ENCODE measurements at places on chromosomes 12 and 14. TPM values are rescaled to one million over a fixed set of nuclear protein-coding genes. Genes with fewer than 3 reads are reported as not detected.

DNA sequence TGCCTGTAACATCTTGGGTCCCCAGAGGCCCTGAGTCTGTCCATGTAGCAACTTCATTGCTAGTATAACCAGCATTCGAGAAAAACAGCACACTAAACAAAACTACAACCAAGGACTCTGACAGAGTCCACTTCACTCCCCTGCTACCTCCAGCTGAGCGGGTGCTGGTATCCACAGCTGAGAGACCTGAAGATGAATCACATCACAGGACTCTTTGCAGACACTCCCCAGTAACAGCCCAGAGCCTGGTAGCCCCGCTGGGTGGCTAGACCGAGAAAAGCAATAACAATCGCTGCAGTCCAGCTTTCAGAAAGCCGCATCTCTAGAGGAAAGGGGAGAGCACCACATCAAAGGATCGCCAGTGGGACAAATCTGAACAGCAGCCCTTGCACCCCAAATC lies 9.0 kb upstream of the IQSEC3 start:
- DNase-seq, result no peak

GRCh38 chr14:41498959-41499358 lies 107.7 kb upstream of the LRFN5 start:
- DNase-seq, result no peak

- DNase-seq, result no peak
These were observed 27.8 kb upstream of the BHLHE41 start for GRCh38 chr12:26152507-26153102.

Gene RAB15
- 24.7 TPM for polyA plus RNA-seq

All from muscle of back (tissue), 13 donors.